ENCODE measurements at places on chromosomes 16 and 17.

- no peak for DNase-seq
Measured at GRCh38 chr17:3951420-3951819, 12.8 kb downstream of the ATP2A3 start.

DNA sequence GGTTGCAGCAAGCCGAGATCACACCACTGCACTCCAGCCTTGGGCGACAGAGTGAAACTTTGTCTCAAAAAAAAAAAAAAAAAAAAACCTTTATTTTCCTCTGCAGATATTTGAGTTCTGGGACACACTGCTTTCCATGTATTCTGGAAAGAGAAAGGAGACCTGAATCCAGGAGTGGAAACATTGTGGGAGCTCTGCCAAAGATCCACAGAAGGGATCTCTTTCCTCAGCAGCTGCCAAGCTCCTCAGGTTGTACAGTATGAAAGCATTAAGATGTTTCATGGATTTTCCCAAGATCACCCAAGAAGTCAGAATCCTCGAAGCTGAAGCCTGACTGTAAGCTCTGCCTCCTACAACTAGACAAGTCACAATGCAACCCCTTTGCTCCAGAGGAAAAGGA, 13.5 kb downstream of the NPRL3 start:
- no peak for DNase-seq

DNA sequence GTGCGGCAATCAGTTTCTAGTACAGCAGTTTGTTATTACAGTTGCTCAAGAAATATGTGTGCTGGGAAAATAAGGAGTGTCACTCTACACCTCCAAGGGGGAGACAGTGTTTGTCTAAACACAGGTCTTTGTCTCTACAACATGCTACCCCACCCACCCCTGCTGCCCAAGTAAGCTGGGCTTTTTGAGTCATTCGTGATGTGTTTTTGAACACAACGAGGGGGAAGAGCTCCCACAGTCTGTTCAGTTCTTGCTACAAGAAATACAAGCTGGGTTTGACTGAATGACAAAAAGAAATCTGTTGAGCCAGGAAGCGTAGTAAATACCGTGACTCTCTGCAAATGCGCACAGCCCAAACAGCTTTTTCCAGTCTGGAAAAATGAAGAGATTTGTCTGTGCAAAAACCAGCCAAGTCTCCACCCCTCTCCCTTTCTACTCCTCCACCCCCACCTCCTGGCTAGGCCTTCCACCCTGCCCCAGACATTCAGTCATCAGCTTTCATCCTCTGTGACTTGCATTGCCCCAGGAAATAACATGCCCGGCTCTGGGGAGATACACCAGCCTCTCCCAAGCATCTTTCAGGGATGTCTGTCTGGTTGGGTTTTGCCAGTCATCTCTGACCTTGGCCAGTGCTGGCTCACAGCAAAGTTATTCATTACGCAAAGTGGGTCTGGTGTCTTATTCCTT, 25.7 kb downstream of the CHD9 start:
- DNase-seq, result no peak

DNA sequence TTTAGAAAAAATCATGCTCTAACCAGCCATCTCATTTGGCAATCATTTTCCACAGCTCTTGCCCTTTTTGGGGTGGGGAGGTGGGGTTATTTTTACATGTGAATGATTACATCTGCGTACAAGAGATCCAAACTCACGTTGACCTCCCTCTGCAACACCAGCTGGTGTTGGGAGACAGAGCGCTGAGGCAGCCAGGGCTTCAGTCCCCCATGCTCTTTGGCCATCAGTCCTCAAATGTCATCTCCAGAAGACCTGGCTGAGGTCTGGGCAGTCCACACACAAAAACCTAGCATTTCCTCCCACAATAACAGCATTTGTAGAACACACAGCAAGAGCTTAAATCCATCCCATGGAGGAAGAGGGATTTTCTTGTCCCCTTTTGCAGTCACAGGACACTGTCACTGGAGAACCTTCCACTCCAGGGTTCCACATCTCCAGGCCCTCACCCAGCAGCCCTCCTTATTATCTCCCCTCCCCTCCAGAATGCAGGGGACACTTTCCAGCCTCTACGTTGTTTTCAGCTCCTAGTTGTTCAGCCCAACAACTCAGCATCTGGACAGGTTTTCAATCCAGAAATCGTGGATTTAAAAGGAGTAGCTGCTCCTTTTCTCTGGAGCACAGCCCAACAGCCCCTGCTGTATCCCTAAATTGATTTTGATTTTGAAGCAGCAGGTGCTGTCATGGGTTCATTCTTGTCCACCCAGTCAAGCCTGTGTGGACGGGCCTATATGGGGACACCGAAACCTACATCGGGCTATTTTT, 21.1 kb downstream of the MEOX1 start:
- no peak for DNase-seq

DNA sequence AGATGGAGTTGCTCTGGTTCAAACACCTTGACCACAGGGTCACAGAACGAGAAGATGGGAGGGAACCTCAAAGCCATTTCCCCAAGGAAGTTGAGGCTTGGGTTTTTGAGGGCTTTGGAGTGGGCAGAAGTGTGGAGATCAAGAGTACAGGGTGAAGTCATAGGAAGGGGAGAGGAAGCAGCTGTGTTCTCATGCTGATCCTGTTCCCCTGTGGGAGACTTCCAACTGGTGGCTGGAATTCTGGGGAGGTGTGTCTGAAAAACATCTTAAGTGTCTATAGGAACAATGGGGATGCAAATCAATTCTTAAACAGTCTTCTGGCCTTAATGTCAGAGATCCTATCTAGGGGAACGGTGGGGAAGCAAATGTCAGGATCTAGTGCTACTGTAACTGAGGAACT, 38.8 kb upstream of the HSBP1 start:
- no peak for DNase-seq

- DNase-seq, result no peak
Measured at GRCh38 chr17:9322326-9322725, 253.3 kb downstream of the STX8 start.

- no peak for DNase-seq
Measured at GRCh38 chr16:19710191-19710908, 7.7 kb downstream of the KNOP1 start.

- no peak for DNase-seq
Measured at GRCh38 chr17:38620551-38621277, 15.0 kb upstream of the SRCIN1 start.

DNA sequence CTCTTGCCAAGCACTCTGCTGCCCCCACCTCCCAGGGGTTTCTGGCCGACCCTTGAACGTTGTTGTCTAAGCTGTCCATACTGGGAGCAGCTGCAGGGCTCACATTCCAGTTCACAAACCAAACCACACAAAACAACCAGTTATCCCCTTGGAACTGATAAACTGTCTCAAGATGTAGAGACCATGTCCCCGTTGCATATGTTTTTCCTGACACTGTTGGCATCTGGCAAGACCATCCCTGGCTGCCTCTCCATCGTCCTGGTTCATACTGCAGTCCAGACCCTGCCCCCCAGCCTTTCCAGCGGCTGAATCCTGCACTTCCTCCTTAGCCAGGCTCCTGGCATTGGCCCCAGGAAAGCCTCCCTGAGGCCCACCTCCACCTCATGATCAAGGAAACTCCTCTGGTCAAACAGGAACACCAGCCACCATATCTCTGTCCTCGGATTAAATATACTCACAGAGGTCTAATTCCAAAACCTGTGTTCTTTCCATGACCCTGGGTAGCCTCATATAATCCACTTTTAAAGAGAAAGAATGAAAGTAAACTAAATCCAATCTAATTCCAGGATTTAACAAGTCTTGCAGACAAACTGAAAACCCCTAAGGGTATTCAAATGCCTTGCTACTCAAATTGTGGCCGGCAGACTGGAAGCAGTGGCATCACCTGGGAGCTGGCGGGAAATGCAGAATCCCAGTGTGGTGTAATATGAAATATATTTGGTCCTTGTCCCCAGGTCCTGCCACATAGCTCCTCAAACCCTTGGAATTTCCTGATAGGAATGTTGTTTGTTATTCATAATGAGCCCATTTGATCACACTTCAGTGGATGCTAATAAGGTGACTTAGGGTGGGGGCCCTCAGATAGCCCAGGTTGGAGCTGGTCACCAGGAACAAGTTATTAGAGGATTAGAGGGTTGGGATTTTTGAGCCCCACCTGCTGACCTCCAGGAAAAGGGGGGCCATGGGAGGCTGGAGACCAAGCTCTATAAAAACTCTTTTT, 14.2 kb downstream of the GAS7 start:
- no peak for DNase-seq

GRCh38 chr16:76749780-76750375, 441.1 kb upstream of the MON1B start:
- DNase-seq, result no peak

DNA sequence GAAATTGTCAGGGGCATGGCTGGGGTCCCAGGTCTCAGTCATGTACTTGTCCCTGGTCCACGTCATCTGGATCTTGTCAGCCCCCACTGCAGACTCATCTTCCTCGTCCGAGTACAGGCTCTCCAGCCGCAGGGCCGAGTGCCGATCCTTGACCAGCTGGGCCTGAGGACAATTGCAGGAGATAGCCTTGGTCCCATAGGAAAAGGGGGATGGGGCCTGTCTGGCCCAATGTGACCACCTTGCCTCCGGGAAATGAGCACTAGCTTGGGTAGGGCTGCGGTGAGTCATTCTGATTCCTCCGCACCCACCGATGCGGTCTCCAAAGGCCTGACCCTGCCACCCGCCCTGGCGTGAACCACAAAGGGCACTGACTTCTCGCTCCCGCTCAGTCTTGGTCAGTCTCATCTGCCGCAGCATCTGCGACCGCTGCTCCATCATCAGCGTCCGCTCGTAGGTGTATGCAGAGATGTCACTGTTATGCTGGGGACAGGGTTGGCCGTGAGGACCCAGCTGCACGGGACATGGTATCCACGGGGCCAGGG, 1.5 kb upstream of the LCAT start:
- DNase-seq, result no peak

DNA sequence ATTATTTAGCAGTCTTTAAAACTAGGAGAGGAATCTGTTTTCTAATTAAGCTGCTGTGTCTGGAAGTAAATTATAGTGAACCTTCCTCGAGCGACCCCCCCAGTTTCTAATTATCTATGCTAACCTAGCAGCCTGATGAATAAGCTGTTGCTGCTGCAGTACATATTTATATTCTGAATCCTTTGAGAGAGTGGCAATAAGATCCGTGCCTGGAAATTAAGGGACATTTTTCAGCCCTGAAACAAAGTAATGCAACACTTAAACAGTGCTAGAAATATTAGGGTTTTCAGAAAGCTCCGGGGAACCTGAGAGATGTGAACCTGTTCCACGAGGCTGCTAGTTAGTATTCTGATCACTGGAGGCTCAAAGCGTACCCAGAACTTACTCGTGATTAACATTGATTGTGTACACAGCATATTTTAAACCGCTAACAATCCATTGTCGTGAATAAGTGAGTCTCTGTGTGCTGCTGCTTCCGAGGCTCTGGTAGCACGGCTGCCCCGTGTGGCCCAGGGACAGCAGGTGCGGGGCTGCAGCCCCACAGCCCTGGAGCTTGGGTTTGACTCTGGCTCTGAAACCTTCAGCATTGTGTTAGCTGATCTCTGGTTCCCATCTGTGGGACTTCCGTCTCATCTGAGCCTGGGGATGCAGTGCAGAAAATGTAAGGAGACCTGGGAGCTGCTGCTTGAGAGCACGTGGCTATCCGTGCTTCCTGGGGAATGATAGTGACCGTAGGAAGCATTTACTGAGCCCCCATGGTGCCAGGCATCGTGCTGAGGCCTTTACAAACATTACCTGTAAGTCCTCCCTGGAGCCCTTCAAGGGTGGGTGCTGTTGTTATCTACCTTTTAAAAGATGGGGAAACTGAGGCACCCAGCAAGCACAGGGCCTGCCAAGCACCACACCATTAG, 190.9 kb upstream of the CHMP6 start:
- no peak for DNase-seq

- no peak for DNase-seq
Measured at GRCh38 chr16:89710709-89711564, 9.4 kb upstream of the SPATA2L start.

DNA sequence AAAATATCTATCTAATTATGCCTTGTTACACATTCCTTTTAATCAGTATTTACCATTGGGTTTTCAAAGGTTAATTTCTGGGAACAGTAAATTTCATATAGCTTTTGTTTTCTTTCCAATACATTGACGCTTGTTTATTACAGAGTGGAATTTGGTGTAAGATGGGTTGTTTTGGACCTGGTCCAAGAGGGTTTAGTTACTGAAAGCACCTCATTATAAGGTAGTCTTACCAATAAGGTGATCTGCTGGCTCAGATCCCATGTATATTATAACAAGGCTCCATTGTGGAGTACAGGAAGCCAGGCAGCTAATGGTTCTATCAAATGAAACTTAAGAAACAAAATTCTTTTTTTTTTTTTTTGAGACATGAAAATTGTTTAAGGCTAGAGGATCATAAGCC, 87.3 kb upstream of the NACA2 start:
- no peak for DNase-seq

GRCh38 chr17:64083563-64084085, 46.3 kb downstream of the ERN1 start:
- DNase-seq, result no peak

GRCh38 chr16:11534262-11534661, 52.5 kb downstream of the LITAF start:
- DNase-seq, result no peak

- no peak for DNase-seq
Measured at GRCh38 chr16:77297996-77298395, 98.8 kb downstream of the SYCE1L start.

DNA sequence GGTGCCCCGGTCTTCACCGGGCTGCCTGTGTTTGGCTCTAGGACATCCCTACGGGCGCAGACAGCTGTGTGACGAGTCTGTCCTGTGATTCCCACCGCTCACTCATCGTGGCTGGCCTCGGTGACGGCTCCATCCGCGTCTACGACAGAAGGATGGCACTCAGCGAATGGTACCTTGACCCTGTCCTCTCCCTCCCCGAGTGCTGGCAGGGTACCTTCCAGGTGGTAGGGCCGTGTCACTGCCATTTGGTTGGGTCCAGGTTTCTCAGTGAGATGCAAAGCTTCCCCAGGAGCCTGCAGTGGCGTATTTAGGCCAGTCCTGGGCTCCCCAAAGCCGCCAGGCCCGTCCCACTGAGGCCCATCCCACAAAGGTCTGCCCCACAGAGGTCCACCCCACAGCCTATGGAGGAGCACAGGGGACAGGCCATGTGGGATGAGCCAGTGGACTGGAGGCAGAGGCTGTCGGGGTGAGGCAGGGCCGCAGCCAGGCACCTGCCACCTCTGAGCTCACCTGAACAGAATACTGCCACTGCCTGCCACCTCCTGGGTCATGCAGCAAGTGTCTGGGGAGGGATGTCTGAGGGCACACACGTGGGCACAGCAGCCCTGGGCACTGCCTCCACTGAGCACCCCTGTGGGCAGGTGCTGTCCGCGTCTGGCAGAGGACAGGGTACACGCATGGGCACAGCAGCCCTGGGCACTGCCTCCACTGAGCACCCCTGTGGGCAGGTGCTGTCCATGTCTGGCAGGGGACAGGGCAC, 31.4 kb upstream of the CHMP6 start:
- DNase-seq, result no peak

- DNase-seq, result peak; percentile 97
Measured at GRCh38 chr17:41067281-41067680, 1.6 kb upstream of the KRTAP2-4 start.

- DNase-seq, result no peak
Measured at GRCh38 chr16:1081734-1082265, 9.3 kb downstream of the SSTR5 start.

- no peak for DNase-seq
Measured at GRCh38 chr17:44078412-44078811, 7.9 kb downstream of the G6PC3 start.
